Ovary (tissue), 10 donors: ENCODE measurements at places on chromosomes 4 and X. TPM values are rescaled to one million over a fixed set of nuclear protein-coding genes. Genes with fewer than 3 reads are reported as not detected.

DNA sequence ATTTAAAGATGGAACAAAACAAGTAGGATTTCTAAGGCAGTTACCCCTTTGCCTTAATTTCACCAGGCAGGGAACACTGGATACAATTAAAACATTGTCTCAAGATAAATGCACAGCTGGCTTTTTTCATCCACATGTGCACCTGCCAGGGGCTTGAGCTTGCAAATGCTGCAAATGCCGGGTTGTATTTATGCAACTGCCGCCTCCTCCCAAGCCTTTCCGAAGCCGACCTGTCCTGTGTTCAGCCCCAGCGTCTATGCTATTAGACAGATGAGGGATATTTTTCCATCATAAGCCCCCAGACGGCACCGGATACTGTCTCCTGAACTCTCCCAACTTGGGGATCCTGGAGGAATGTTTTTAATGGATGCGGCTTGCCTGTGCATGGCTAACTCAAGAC lies 251.6 kb downstream of the CRLF2 start:
- DNase-seq, result no peak

- DNase-seq, result no peak
Measured at GRCh38 chr4:6705646-6706045, 4.0 kb downstream of the MRFAP1L1 start.

Gene CLNK
- total RNA-seq, result 0.22 TPM

DNA sequence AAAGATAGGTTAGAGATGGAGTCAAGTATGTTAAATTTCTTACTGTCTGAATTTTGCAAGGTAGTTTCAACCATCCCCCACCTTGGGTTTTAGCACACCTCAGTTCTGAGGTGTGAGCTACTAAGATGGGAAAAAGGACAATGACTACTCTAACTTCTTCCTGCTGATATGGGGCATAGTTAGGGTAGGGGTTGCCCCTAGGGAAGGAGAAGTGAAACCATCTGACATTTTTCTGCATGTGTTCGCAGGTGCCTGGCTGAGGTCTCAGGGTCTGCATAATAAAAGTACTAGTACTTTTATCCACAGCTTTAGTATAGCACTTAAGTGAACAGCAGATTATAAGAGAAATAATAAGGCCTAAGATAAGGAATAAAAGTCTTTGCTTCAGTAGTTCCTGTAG lies 129.5 kb upstream of the CYSLTR1 start:
- no peak for DNase-seq

Gene BMP3
- 1.6 TPM for total RNA-seq

DNA sequence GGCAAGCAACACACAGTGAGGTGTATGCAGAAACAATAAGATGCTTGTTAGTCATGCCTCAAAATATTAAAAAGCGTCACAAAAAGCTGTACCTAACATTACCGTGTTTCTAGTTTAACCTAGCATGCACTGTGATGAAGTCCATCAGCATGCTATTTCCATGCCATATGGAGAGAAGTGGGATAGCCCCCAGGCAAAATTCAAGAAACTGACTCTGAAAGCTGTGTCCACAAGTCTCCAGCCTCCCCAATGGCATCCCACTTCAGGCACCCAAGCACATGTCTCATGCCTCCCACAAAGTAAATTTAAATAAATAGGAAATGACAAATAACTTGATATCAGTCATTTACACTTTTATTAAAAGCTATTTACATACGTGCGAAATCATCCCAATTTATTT lies 10.8 kb downstream of the GABRA2 start:
- no peak for DNase-seq

Gene SHROOM2
- 16.3 TPM for total RNA-seq
